ENCODE measurements at places on chromosomes 1 and 21.

DNA sequence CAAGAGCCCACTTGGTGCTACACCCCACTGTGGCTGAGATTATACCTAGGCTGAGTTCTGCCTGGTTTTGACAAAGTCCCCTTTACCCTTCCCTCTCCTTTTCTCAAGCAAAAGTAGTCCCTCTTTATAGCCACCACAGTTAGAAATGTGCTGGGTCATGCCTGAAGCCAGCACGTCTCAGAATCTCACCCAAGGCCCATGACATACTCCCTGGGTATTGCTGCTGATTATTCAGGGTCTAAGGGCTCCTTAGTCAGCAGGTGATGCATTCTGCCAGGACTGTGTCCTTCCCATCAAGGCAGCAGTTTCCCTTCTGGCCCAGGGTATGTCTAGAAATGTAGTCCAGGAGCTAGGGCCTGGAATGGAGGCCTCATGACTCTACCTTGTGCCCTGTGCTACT is 67.3 kb upstream of the COX20 start:
- no peak for DNase-seq

DNA sequence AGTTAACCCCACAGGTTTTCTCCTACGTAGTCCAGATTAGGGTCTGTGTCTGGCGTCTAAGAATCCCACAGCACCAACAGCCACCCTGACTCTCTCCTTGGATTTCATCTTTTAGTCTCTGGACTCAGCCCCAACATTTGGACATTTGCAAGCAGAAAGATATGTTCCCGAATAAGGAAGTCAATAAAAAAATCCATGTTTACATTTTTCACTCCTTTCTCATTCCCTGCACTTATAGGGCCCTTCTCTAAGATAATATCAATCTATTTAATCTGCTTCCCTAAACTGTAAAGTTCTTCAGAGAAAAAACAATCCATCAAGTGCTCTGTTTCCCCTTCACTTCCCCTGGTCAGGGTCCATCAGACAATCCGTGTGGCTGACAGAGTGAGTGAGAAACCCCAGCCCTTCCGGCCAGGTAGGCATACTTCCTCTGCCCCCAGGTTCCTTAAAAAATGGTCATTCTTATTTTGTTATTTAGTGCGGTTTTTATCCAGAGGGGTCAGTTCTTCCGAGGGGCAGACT is 105.9 kb upstream of the CDC42BPA start:
- peak; percentile 79 for DNase-seq

- peak; percentile 62 for DNase-seq
These were observed 85.9 kb upstream of the ADAM30 start for GRCh38 chr1:119981986-119982815.

DNA sequence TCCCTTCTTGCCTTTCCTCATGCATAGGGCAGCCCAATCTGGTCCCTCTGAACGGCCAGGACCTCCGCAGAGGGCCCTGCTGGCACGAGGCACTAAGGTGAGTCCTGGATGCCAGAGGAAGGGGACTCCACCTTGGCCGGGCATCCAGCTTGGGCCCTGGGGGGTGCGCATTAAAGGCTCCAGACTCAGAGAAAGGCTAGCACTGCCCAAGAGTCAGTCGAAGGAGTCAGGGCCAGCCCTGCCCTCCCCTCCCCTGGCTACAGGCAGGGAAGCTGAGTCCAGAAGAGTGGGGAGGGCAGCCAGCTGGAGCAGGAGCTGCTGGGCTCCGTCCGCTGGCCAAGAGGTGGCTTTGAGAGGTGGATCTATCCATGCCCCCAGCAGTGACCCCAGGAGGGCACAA is 2.8 kb upstream of the EFNA4 start:
- no peak for DNase-seq

DNA sequence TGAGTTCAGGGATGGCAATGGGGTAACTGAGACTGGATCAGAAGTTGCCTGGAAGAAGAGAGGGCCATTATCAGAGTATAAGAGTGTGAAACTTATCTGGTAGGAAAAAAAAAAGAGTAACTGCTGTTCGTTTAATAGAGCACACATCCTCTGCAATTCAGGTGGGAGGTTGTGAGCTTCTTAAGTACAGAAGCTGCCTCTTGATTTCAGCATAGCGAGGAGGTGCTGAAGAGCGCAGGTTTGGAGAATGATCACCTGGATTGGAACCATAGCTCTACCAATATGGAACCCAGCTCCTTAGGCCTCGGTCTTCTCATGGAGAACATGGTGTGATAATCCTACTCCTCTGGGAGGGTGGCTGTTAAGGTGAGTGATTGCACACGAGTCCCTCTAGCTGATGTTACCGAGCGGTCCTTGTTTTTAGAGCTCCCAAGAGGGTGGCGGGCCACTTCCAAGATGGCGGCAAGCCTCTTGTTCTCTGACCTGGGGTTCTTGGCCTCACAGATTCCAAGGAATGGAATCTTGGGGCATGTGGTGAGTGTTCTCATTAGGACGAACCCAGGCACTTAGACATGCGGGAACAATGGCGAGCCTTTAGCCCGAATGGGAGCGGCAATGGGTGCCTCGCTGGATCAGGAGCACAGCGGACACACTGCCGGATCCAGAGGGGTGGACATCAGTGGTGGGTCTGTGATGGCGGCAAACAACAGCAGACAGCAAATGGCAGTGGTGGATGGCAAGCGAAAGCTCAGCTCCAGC is 3.3 kb upstream of the MX1 start:
- DNase-seq, result no peak

- no peak for DNase-seq
These were observed 1.3 kb downstream of the NADK start for GRCh38 chr1:1776672-1777582.

DNA sequence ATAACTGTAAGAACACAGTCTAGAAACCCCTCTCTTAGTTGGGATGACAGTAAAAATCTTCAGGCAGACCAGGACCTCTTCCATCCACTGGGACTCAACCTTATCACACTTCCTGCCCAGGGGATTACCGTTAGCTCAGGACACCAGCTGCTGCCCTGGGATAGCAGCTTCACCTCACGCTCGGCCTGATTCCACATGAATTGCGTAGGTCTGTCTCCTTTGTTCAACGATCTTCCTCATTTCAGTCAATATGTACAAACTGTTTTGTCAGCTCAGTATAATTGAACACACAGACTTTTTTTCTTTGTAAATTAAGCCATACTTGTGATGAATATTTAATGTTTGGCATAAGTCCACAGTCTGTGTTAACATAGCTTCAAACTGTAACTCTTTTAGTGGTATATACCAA is 290.4 kb downstream of the GRIK1 start:
- no peak for DNase-seq

DNA sequence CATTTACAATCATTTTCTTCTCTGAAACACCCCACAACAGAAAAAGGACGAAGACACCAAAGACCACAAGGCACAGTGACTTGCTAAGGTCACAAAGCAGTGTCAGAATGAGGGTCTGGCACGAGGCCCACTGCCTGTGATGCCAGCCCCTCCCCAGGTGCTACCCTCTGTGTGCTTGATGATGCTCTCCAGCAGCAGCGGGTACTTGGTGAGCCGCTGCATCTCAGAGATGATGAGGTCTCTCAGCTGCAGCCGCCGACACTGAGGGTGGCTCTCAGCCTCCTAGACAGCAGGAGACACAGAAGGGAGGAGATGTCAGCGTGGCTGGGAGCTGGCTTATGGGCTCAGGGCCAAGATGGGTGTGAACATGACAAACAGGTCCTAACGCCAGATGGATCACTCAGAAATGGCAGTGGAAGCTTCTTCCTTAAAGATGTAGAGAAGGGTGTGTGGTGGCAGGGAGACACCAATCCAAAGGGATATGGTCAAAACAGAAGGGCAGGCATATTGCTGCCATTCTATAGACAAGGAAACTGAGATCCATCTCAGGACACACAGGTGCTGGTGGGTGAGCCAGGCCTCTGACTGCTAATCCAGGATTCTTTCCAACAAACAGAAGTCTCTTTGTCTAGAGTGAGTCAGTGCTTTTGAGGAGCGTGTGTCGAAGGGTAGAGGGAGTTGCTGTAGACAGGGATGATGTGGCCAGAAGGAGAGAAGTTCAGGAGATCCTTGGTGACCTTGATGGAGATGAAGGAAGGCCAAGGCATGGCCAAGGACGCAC is 25.6 kb downstream of the LRRC71 start:
- DNase-seq, result no peak

DNA sequence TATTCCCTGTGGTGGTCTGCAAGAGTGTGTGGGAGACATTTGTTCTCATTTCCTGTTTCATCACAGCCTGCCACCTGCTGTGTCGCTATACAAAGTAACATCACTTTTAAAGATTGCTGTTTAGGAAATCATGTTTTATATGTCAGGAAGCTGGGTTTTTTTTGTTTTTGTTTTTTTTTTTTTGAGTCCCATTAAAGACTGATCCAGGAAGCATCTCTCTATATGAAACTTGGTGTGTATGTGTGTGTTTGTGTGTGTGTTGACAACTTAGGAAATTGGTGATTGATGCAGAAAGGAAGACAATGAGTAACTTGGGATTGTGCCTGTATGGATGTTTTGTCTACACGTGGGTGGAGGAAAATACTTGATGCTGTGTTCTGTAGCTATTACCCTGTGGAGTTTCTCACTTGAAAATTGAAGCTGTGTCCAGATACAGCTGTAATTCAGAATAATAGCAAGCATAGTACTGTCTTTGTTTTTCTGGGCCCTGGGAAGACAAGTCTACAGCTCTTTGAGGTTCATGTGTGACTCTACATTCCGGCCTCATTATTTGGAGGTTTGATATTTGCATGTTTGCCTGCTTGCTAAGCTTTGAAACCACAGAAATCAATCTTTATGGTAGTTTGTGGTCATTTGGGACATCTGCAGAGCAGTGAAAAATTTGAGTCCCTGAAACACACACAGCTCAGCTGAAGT is 47.9 kb downstream of the LAMC1 start:
- peak; percentile 94 for DNase-seq

DNA sequence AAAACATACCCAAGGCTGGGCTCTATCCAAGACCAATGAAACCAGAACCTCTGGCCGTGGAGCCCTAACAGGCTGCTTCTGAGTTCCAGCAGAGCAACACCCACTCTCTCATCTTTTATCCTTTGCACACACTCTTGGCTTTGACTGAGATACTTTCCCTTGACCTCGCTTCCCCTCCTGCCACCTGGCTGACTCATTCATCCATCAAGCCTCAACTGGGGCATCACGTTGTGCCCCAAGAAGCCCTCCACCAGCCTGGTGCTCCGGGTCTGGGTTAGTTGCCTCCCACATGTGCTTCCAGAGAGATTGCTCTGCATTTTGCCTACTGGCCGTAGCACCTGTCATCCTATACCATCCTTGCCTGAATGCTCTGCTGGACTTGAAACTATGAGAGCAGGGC is 34.5 kb upstream of the SERBP1 start:
- no peak for DNase-seq

DNA sequence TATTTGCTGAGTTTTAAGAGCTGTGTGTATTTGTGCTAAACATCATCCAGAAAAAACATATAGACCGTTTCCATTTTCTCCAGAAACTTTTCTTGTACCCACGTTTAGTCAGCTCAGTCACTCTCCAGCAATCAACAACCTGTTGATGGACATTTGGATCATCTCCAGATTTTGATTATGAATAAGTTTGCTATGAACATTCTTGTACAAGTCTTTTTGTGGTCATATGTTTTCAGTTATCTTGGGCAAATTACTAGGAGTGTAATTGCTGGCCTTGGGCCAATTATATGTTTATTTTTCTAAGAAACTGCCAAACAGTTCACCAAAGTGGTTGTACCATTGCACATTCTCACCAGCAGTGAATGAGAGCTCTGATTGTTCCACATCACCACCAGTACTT is 221.8 kb downstream of the CENPF start:
- peak; percentile 53 for DNase-seq

- DNase-seq, result peak; percentile 57
These were observed 1.0 kb downstream of the MARCKSL1 start for GRCh38 chr1:32334864-32335534.

DNA sequence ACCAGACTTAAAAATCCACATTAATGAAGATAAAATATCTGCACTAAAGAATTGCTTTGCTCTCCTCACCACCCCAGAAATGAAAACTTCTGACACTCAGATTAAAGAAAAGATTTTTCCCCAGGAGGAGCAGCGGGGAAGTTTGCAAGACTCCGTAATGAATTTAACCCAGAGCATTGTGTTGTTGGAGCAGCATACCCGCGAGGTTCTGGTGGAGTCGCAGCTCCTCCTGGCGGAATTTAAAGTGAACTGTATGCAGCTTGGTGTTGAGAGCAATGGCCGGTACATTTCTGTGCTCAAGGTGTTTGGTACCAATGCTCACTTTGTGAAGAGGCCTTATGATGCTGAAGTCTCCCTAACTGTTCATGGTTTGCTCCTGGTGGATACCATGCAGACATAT is 46.4 kb downstream of the VPS13D start:
- peak; percentile 42 for DNase-seq

- DNase-seq, result peak; percentile 53
These were observed 99.1 kb downstream of the CLEC20A start for GRCh38 chr1:178397678-178398077.

- no peak for DNase-seq
These were observed 23.8 kb downstream of the PTTG1IP start for GRCh38 chr21:44849616-44850130.

DNA sequence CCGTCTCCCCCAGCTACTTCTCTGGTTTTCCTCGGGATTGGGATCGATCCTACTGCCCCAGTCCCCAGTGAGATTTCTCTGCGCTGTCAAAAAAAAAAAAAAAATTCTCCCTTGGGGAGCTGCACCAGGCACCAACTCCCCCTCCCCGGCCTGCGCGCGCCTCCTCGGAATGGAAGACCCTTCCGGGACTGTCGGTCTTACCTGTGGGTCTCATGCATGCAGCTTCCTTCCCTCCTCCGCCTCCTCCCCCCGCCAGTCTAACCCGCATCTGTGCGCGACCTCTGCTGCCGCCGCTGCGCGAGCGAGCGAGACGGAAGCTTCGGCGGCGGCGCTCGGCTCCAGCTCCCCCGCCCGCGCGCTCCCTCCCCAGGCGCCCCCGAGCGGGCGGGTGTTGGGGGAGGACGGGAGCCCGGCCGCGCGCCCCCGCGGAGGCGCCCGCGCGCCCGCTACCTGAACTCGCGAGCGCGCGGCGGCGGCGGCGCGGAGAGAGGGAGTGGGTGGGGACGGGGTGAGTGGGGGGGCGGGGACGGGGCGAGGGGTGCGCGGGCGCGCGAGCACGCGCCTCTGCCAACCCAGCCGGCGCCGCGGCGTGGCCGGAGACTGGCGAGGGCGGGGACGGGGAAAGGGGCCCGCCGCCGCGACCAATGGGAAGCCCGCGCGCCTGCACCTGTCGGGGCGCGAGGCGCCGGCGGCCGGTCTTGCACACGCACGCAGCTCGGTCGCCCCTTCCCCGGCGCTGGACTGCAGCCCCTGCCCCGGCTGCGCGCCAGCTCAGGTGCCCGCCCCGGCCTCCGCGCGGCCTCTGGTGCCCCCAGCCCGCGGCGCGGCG is at the start of gene SUSD4:
Gene SUSD4, minus strand, starts transcription at position 321 of the 829 bp plus-strand sequence. CDS start 751 bp downstream, outside the sequence.
- DNase-seq, result peak; percentile 3

- DNase-seq, result no peak
These were observed 20.4 kb downstream of the SSX2IP start for GRCh38 chr1:84669831-84670230.

GRCh38 chr1:9760824-9761223 is 62.9 kb downstream of the CLSTN1 start:
- no peak for DNase-seq

DNA sequence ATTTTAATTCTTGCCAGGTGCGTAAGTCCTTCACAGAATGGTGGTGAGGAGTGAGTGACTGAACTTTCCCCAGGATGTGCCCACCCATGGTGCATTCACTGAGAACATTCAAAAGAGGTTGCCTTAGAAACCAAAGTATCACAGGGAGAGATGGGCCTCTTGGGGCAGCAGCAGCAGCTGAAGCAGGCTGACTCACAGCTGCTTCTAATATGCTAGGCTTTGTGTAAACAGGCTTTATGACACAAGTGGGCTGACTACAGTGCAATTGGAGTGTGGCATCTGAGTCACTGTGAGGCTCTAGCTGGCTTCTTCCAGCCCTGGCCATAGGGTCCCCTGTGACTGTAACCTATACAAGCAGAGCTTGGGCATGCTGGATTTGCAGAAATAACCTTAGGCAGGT is 12.6 kb downstream of the PIGP start:
- peak; percentile 96 for DNase-seq

- peak; percentile 22 for DNase-seq
These were observed 1047.6 kb upstream of the ADGRL4 start for GRCh38 chr1:80054129-80054528.

Measured in EH (cell line).